Skeletal muscle cell (primary cell): ENCODE measurements at places on chromosomes 3 and 15.

GRCh38 chr3:183826448-183827250 lies 1.3 kb upstream of the MAP6D1 start:
- no peak for DNase-seq

GRCh38 chr3:4831580-4831950 lies 147.7 kb upstream of the BHLHE40 start:
- DNase-seq = no peak

- no peak for DNase-seq
These were observed 437.8 kb downstream of the ZIC1 start for GRCh38 chr3:147846854-147847478.

GRCh38 chr3:14439501-14440167 lies 37.2 kb downstream of the SLC6A6 start:
- no peak for DNase-seq

- no peak for DNase-seq
These were observed 691 bp downstream of the SENP7 start for GRCh38 chr3:101512396-101512645.

DNA sequence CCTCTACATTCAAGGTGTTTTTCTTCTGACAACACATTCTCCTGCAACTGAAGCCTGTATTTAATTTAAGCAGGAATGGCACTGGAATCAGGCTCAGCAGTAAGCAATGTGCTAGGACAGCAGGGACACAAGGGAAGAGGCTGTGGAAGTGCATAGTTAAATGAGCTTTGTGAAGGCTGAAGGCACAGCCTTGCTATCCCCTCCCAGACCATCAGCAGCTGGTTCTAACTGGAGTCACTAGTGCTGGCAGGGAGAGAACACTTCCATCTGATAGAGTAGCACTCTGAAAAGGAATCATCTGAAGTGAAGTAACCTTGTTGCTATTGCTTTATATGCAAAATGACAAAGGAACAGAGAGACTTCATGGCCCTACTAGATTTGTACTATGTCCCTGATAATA lies 14.7 kb downstream of the UQCC5 start:
- DNase-seq = no peak

GRCh38 chr3:54917862-54918261 lies 10.0 kb downstream of the LRTM1 start:
- DNase-seq = no peak

- no peak for DNase-seq
These were observed 25.2 kb downstream of the MYH15 start for GRCh38 chr3:108485146-108485545.

- no peak for DNase-seq
These were observed 36.5 kb downstream of the ATR start for GRCh38 chr3:142542054-142542453.

DNA sequence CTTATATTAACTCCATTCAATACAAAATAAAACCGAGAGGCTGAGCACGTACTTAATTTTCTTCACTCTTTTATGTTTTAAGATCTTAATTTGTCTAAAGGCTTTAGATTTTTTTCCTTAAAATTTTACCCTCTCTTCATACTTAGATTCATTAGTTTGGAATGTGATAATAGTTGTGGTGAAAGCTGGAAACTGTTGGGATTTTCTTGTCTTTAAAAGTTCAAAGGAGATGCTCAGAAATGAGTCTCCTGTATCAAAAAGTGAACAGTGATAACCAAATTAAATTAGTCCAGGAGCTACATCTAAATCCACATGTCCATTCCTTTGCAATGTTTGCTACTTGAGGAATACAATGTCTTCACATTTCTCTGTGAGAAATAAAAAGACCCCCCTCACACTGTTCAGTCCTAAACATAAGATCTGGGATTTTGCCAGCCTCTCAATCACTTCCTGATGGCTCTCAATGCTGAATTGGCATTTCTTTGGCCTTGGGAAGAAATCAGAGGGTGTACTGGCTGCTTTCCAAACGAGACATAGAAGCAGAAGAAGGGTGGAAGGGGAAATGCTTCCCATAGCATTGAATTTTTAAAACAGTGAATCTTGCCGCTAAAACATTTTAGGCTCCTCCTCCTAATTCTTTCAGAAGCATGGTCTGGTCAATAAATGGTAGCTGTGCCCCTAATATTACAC lies 245.0 kb downstream of the SHOX2 start:
- no peak for DNase-seq

- DNase-seq = no peak
These were observed 220.2 kb upstream of the CD96 start for GRCh38 chr3:111321786-111322185.

DNA sequence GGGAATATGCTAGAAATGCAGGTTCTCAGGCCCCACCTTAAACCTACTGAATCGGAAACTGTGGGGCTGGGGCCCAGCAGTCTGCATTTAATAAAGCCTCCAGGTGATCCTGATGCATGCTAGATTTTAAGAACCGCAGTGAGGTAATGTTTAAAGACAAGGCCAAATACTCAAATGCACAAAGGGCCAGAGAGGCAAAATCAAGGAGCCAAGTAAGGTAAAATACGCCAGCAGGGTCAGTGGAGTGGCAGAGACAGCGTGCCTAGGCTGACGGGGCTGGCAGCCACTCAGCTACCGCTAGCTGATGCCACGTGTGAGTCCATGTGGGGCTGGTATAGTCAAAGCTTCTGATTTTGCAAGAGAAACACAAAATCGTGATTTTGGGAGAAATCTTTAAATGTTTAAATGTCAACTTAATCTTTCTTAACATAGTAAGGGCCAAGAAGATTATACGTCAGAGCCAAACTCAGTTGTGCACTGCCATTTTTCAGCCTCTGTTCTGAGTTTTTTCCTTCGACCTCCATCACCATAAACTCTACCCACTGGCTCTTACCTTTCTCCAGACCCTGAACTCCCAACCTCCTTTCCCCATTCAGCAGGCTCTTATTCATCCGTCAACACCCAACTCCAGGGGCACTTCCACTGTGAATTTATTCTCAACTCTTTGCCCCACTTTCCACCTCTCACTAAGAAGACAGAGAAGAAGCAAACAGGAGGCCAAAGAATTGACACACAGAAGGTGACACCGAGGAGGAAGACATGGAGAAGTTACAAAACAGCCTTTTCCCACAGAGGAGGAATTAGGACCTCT lies 136.6 kb upstream of the RAD18 start:
- DNase-seq = no peak

DNA sequence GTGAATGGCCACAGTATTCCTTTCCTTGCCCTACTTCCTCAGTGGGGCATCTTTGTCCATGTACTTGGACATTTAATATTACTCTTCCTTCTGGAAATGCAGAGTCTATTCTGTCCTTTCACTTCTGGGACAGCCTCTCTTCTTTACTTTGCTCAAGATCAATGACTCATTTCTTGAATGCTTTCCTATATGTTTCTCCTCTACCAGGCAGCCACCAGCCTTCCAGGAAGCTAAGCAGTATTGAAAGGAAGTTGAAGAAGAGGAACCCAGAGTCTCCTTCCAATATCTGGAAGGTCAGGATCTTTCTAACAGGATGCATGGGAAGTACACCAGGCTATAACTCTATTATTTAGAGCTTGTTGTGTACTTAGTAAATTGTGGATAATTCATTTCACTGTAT lies 182.8 kb downstream of the CD47 start:
- DNase-seq = no peak

GRCh38 chr15:92675485-92675884 lies 19.9 kb upstream of the FAM174B start:
- DNase-seq = no peak

- no peak for DNase-seq
These were observed 128.9 kb downstream of the ZIC1 start for GRCh38 chr3:147538034-147538433.

DNA sequence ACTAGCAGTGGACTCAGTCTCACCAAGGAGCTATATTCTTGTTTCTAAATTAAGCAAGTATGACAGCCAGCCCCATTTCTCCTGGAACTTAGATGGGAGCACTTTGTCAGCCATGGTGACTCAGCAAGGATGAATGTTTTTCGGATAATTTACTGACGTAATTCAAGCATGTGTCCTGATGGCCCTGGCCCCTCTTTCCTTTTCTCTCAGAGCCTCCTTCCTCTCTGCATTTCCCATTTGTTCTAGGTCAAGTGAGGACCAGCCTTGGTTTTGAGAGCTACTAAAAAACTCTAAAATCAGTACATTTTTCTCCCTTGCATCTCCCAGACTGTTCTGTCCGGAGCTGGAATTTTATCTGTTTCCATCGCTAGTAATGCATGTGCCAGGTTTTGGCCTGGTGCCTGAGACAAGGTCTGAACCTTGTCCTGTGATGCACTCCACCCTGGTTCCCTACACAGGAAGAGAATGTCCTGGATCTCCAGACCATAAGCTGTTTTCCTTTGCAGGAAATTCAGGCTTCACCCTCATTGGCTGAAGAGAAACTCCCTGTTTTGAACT lies 256.6 kb upstream of the ROPN1 start:
- peak; percentile 73 for DNase-seq

- no peak for DNase-seq
These were observed 92.4 kb downstream of the COL6A6 start for GRCh38 chr3:130609166-130609979.

DNA sequence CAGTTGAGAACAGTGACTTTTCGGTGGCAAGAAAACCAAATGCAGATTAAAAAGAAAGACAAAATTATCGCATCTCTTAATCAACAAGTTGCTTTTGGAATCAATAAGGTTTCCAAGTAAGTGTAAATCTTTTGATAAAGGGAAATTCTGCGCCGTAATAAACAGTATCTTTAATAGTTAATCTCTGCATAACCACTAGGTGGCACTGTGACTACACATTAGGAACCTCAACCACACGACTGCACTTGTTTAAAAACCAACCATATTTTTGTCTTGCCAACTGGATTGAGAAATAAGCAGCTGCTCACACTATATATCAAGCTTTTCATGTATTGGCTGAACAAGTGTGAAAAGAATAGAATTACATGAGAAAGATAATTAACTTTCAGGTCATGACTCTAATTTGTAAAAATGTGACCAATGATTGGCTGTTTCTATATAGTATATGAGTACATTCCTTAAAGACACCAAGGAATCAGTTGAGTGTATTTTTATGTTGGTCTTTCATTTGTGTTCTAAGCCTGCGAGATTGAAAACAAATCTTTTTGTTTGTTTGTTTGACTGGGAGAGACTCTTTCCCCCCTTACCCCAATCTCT lies 72.7 kb downstream of the DZIP3 start:
- peak; percentile 44 for DNase-seq

GRCh38 chr15:65778269-65778668 lies 13.8 kb downstream of the DENND4A start:
- no peak for DNase-seq

- peak; percentile 50 for DNase-seq
These were observed 10.7 kb upstream of the ANXA2 start for GRCh38 chr15:60408463-60408981.

GRCh38 chr3:66256806-66257205 lies 36.0 kb downstream of the SLC25A26 start:
- no peak for DNase-seq

DNA sequence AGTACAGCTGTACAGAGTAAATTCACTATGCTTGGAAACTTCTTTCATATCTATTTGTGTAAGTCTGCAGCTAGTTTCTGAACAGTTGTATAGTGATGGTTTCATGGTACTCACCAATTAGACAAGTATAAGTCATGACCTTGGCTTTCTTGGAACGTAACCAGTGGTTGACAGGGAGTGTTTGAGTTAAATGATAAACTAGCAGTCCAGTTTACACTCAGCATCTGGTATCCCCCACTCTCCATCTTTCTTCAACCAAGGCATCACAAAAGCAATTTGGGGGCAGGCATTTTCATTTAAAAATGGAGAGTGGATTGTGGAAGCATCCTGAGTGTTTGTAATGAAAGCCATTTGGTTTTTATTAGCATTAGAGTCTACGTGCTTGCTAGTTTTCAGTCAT lies 26.0 kb downstream of the MME start:
- no peak for DNase-seq

DNA sequence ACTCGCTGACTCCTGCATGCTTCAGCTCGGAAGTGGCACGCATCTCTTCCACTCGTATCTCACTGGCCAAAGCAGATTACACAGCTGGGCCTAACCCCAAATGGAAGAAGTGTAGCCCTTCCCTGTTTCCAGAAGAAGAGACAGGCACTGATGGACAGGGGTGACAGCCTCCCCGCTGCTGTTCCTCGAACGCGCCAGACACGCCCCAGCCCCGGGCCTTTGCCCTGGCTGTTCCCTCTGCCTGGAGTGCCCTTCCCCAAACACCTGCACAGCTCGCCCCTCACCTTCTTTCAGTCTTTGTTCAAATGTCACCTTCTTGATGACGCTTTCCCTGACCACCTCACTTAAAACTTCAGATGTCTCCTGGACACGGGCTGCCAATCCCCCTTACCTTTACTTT lies 26.0 kb upstream of the CYP11A1 start:
- DNase-seq = no peak

DNA sequence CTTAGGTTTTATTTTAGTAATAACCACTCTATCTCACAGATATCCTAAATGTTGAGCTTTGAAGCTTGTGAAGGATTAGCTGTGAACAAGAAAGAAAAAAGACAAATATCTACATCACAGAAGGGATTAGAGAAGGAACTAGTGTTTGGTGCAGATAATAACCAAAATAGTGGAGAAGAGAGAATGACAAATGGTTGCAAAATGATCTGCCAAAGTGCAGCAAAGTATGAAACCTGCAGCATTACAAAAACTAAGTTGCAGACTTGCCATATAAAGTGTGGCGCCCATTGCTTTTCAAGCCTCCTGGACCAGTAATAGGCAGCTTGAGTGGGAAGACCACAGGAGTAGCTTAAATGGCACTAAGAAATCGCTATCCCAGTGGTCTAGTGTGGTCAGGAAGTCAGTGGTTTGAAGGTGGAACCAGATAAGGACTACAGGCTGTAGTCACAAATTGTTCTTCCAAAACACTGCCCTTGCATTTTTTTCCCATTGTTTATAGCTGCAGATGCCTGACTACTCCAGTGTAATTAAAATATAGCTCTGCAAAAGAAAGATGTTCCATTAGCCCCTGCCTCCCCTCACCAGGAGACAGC lies 20.7 kb downstream of the TPM1 start:
- DNase-seq = no peak

GRCh38 chr3:197793247-197793646 lies 2.2 kb downstream of the LRCH3 start:
- no peak for DNase-seq

GRCh38 chr3:30915782-30916181 lies 21.3 kb upstream of the GADL1 start:
- no peak for DNase-seq

- peak; percentile 31 for DNase-seq
These were observed 297.9 kb downstream of the FHIT start for GRCh38 chr3:60953351-60953750.

- no peak for DNase-seq
These were observed 260.2 kb downstream of the TIGIT start for GRCh38 chr3:114553949-114554593.
